ENCODE measurements at places on chromosomes 3 and 15. TPM values are rescaled to one million over a fixed set of nuclear protein-coding genes. Genes with fewer than 3 reads are reported as not detected.

The MFGE8 gene
- total RNA-seq, result 10.6 TPM

The MITF gene
- 0.54 TPM for total RNA-seq

The STRA6 gene
- not detected for total RNA-seq

The SCAANT1 gene
- not detected for total RNA-seq

The RBMS3 gene
- total RNA-seq, result 3.4 TPM

The KNG1 gene
- not detected for total RNA-seq

The TMEM108 gene
- not detected for total RNA-seq

The NRG4 gene
- not detected for total RNA-seq

The GOLGA8S gene
- total RNA-seq, result 0.08 TPM

The AGBL1 gene
- not detected for total RNA-seq

The FAM81A gene
- 0.60 TPM for total RNA-seq

The KLF13 gene
- 137 TPM for total RNA-seq
